ENCODE measurements at places on chromosomes 13 and 19.

- no peak for DNase-seq
These were observed 76.9 kb downstream of the TEX29 start for GRCh38 chr13:111397202-111397880.

GRCh38 chr13:62093984-62094780 lies 678.5 kb upstream of the PCDH20 start:
- DNase-seq = no peak

GRCh38 chr19:54341295-54341694 lies 2.3 kb upstream of the LILRA4 start:
- no peak for DNase-seq

- no peak for DNase-seq
These were observed 155.5 kb downstream of the COL4A1 start for GRCh38 chr13:110151462-110151861.

- no peak for DNase-seq
These were observed 1.8 kb downstream of the THOP1 start for GRCh38 chr19:2787115-2787514.

GRCh38 chr19:35618857-35619256 lies 6.3 kb downstream of the HAUS5 start:
- DNase-seq = no peak

GRCh38 chr19:36528921-36529518 lies 949 bp upstream of the ZNF260 start:
- no peak for DNase-seq

DNA sequence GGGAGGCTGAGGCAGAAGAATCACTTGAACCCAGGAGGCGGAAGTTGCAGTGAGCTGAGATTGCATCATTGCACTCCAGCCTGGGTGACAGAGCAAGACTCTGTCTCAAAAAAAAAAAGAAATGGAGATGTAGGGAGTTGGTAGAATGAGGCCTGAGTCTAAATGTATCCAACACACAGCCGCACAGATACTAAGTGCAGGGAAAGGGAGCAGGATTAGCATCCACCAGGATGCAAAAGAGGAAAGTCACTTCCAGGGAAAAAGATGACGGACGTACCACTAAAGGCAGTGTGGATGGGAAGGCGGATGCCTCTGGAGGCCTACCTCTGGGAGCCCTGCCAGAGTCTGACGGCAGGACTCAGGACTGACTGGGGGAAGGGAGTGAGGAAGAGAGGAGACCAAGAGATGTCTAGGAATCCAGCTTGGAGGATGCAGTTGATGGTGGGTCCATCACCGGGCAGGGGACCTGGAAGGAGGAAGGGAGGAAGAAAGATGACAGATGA lies 6.8 kb downstream of the FAM98C start:
- no peak for DNase-seq

- no peak for DNase-seq
These were observed 528.2 kb downstream of the LMO7 start for GRCh38 chr13:76164290-76164689.

- DNase-seq = no peak
These were observed 1521.0 kb downstream of the UQCRFS1 start for GRCh38 chr19:27691991-27692390.

Measured in esophagus muscularis mucosa (tissue), 4 donors.